Left cardiac atrium (tissue), 4 donors: ENCODE measurements at places on chromosomes 6 and 20. TPM values are rescaled to one million over a fixed set of nuclear protein-coding genes. Genes with fewer than 3 reads are reported as not detected.

- DNase-seq, result no peak
Measured at GRCh38 chr6:123808556-123808955, 4.9 kb downstream of the NKAIN2 start.

DNA sequence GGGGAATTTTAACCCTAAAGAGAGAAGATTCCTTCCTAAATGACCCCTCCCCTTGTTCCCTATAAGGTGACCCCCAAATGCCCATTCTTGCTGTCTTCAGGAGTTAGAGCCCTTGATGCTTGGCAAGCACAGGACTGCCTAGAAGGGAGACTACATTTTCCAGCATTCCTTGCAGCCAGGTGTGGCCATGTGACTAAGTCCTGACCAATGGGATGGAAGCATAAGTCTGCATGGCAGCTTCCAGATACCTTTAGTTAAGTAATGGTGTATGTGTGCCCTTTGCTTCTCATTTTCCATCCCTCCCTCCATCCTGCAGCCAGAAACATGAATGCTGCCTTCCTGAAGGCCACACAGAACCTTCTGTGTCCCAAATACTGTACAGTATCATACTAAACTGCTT lies 5.5 kb downstream of the BFSP1 start:
- no peak for DNase-seq

GRCh38 chr6:144654506-144654905 lies 369.4 kb downstream of the UTRN start:
- no peak for DNase-seq

GRCh38 chr20:14947946-14948345 lies 610.5 kb upstream of the FLRT3 start:
- no peak for DNase-seq

SFT2D1 gene
- 28.0 TPM for total RNA-seq

SLC22A23 gene
- 4.3 TPM for total RNA-seq
